ENCODE measurements at places on chromosomes 4 and X.

GRCh38 chr4:59094505-59094904 lies 1984.3 kb upstream of the IGFBP7 start:
- no peak for DNase-seq

DNA sequence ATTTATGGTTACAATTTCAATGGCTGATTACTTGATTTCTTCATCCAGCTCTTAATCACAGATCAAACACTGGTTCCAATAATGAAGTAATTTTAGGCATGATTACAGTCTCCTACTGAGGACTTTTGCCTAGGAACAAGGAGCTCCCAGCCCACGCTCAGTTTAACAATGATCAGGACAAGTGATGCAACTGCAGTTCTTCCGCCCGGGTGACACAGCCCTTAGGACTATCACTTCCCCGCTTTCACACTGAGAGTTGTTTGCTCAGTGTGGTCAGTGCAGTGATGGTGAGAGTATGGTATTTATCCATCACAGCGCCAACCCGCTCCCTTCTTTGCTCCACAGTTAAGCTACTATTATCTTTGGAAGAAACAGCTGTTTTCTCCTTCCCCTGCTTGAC lies 203.2 kb upstream of the MBNL3 start:
- DNase-seq: no peak

GRCh38 chrX:30153175-30153880 lies 62.0 kb upstream of the MAGEB2 start:
- DNase-seq: no peak

DNA sequence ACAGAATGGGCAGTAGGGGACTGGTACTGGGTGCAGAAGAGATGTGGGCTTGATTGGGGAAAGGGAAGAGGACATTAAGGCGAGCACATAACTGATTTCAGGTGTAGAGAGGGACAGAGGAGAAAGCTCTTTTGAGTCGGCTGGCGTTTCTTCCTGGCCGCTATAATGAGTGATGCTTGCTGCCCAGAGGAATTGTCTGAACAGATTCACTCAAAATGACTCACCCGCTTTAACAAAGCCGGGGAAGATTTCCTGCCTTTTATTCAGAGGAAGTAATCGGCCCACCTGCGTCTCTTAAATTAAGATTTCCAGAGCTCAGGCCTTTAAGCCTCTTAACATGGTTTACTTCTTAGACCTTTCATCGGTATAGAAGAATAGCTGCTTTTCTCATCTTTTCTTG lies 102.1 kb upstream of the AP1S2 start:
- DNase-seq: no peak

- no peak for DNase-seq
These were observed 29.3 kb upstream of the HGFAC start for GRCh38 chr4:3412257-3413020.

- DNase-seq: no peak
These were observed 97.4 kb upstream of the MYOZ2 start for GRCh38 chr4:119038116-119038841.

- DNase-seq: no peak
These were observed 264.8 kb upstream of the IGFBP7 start for GRCh38 chr4:57374866-57375595.

DNA sequence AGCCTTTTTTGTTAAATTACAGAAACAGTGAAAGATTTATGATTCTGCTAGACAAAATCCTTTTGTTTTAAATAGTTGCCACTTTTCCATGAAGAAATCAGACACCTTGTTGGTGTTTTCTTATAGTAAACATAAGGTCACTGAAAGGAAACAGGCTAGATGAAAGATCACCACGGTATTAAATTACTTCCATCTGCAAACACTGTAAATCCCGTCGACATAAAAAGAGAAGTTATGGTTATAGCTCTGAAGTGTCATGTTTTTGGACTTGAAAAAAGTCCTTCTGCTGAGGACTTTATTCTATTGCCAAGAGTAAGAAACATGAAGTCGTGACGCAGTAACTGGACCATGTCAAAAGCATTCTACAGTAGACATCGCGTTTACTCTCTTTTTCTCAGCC lies 567.6 kb upstream of the SLIT2 start:
- DNase-seq: no peak

- no peak for DNase-seq
These were observed 83.9 kb downstream of the MAMLD1 start for GRCh38 chrX:150446995-150447394.

DNA sequence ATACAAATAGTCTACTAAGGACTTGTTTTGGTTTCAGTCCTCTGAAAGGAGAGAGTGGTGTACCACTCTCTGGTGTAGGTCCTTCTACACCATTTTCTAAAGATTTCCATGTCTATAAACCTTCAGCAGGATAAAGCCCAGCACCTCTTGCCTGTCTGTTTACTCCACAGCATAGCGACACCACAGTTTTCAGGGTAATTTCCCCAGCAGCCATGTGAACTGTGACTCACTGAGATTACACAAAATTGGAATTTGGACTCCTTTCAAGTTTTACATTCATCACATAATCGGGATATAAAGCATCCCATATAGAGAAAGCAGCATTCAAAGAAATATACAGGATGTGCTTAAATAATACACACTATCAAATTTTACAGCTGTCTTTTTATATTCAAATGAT lies 229.6 kb downstream of the PRDM5 start:
- peak; percentile 73 for DNase-seq

GRCh38 chr4:29295280-29295679 lies 1424.9 kb upstream of the PCDH7 start:
- no peak for DNase-seq

GRCh38 chrX:129743821-129744220 lies 5.0 kb downstream of the XPNPEP2 start:
- no peak for DNase-seq

DNA sequence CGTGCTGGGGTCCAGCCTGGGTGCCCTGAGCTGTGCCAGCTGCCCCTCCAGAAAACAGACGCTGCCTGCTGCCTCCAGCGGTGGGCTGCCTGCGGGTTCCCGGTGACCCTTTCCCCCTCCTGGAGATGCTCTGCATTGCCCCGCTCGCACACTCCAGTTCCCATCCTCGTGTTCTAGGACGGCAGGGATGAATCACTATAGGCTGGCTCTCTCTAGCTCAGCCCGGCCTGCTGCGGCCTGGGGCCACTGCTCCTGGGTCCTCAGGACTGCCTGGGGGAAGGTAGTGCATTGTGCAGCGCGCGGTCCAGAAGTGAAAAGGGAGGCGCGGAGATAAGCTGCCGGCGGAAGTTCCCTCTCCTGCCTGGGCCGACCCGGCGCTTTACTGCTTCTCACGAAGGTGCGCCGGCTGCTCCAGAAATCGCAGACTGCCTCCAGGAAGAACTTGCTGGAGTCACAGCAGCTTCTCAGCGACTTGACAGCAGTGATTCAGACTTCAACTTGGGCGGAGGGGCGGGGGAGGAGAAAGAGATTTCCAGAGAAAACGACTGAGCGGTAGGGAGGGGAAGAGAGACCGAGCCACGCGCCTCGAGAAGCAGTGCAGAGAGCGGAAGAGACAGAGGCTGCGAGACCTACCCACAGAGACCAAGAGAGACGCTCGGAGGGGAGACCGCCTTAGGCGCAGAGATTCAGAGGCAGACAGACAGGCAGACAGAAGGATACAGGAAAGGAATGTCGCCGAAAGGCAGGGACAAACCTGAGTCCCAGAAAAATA lies 6.7 kb upstream of the MSX1 start:
- peak; percentile 9 for DNase-seq

DNA sequence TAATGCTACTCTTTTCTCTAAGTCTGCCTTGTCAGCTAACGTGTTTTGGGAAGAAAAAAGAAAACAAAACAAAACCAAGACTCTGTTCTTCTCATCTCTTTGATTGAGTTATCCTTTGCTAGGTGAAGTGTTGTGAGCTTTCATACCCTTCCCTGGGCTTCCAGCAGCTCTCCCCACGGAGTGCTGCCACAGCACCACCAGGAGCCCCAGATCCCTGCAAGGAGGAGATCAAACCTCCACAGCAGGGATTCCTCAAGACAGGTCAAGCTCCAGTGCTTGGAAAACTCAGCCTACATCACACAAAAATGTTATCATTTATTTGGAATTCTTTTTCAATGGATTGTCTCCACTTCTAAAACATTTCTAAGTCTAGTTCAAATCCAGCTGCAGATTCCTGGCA lies 1981.9 kb upstream of the TENM3 start:
- no peak for DNase-seq

DNA sequence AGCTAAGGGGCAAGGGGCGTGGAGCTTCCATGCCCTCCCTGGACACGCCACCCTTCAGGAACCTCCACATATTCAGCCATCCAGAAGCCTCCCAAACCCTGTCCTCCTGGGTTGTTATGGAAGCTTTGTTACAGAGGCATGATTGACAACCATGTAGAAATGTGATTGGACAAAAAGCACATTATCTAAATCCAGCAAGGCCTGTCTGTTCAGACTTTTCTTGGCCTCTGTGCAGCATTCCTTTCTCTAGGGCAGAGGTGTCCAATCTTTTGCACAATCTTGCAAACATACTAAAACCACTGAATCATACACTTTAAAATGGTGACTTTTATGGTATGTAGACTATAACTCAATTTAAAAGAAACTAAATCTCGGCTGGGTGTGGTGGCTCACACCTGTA lies 12.7 kb downstream of the STEEP1 start:
- no peak for DNase-seq

GRCh38 chrX:64389489-64389888 lies 5.8 kb downstream of the MTMR8 start:
- no peak for DNase-seq

GRCh38 chrX:101265869-101266428 lies 25.2 kb downstream of the TAF7L start:
- peak; percentile 23 for DNase-seq

- peak; percentile 93 for DNase-seq
These were observed 11.5 kb upstream of the CCDC149 start for GRCh38 chr4:24924309-24924781.

GRCh38 chrX:68175562-68175961 lies 257.7 kb downstream of the OPHN1 start:
- DNase-seq: no peak
